Esophagus squamous epithelium (tissue), 5 donors: ENCODE measurements at places on chromosomes 12 and 14.
A peak's percentile ranks its signal among the peaks of the same experiment; 100 is the strongest.

- no peak for DNase-seq
Measured at GRCh38 chr12:52630008-52630500, 11.7 kb upstream of the KRT73 start.

DNA sequence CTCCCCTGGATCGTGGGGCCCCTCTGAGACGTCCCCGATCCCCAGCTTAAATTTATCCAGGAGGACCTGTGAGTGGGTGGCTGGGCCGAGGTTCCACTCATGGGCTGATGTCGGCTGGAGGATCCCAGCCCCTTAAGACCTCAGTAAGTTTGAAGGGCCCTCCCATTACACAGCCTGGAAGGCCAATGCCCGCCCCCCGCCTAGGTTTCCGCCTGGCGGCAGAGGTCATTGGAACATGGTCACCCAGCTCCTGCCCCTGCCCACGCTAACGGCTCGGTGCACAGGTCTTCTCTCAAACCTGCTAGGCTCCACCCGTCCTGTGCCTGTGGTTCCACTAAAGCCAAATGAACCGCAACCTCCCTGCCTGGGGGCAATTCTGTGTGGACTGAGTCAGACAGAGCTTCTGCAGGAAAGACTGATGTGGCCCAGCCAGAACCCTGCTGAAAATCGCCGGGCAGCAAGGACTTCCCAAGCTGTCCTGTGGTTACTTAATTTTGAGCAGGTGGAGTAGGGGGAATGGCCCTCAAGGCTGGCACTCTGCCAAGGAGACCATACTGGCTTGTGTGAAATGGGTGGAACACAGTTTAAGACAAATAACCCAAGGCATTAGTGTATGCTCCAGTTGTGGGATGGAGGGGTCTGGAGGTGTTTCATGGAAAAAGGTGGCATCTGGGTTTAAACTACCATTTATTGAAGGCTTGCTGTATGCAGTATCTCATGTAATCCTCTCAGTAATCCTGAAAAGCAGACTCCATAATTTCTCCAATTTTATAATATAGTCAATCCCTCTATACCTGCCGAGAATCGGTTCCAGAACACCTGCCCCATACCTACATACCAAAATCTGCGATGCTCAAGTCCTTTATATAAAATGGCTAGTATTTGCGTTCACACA is 903 bp upstream of the NT5DC3 start:
- DNase-seq: no peak

GRCh38 chr12:6361834-6362233 is 13.5 kb downstream of the SCNN1A start:
- DNase-seq: no peak

- no peak for DNase-seq
Measured at GRCh38 chr12:101566318-101566717, 28.5 kb upstream of the MYBPC1 start.

DNA sequence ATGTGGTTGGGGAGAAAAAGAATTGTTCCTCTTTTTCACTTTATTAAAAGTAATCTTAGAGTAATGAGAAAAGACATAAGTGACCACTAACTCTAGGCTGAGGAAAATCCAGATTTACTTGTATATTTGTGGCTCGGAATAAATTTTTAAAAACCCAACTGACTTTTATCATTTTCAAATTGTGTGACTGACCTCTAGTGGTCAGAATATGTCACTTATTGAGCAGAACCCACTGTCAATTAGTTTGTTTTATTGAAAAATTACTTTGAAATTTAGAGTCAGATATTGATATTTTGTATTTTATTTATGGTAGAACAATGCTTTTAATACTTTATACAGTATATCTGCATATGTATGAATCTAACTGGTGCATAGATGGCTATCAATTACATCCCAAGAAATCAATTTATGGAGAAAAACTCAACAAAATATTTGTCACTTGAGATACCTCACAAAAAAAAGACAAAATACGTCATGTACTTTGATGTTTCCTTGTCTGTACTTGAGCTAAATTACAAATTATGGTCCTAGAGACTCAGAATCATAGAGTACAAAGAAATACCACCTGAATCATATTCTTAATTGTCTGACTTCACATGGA is 229.4 kb downstream of the CNTN1 start:
- no peak for DNase-seq

- no peak for DNase-seq
Measured at GRCh38 chr12:90174198-90174510, 465.5 kb upstream of the ATP2B1 start.

DNA sequence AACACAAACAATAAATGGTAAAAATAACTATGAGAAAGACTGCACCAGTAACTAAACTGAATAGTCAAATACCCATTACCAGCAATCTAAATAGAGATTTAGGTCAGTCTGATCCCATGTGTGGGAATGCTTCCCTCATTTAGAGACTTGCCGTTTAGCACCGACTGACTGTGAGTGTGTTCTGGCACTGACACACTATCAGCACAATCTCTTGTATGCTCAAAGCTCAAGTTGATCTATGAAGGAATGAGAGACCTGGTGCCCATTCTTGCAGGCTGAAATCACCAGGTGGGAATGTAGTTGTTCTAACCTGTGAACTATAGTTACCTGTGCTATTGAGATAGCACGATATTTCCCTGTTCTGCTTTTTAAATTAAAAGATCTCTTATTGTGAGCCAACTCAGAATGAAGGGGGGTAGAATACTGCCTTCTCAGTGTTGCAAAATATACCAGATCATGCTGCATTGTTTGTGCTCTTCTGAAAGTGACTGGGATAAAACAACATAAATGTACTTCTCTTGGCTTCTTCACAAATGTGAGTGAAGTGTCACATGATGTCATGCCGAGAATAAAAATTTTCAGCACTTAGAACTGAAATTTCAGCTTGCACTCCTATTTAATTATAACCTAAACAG is 99.6 kb downstream of the LIN7A start:
- no peak for DNase-seq

DNA sequence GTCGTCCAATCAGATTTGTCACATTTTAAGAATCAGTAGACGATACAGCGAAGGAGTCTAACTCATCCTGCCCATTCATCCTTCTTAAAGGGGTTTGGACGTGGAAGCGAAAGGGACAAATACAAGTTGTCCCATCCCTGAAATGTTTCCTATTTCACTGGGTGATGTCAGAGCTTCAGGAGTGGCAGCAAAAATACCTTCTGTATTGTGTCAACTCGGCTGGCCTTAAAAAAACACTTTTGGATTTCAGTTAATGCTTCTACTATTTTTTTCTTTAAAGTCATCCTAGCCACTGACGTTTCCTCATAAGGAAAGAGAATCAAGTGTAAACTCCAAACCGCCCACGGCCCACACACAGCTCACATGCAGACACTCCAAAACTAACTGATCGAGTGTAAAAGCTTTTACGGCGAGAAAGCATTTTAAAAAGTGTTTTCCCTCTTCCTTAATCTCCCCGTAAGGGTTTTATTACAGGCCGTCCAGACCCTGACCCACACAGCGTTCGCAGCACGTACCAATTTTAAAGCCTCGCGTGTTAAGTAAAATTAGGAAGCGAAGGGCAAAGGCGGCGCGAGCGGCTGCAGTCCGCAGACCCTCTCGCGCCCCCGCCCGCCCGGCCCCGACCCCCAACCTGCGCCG is 593 bp downstream of the CFL2 start:
- DNase-seq: no peak

GRCh38 chr14:31952573-31952972 is 124.5 kb upstream of the ARHGAP5 start:
- no peak for DNase-seq

DNA sequence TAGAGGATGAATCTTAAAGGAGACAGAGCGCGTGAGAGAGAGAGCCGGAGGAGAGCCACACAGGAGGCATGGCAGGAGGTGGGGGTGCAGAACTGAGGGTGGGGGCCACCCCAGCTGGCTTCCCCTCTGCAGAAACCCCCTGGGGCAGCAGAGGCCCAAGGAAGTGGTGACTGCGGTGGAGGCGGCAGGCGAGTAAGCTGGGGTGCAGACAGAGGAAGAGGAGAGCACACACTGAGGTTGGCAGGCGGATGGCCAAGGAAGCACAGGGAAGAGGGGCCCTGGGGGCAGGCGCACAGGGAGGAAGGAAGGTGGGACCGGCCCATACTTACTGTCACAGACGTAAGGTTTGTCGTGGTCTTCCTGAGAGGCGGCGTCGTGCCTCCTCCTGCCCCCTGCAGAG is 179.8 kb downstream of the DPF3 start:
- no peak for DNase-seq

DNA sequence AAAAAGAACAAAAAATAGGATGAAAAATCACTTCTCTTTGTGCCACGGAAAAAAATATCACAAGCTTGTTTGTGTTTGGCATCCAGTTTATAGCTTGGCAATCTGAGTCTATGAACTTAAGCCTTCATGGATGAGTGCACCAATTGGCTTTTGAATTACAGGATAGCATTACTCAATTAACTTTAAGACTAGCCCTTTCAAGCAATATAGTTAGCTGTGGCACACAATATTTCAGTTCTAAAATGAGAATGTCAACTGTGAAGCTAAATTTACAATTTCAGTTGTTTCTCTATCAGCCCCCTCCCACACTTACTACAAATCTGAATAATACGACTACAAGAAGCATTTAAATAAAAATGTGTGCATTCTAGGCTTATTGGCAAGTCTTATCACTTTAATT is 8.3 kb downstream of the RERG start:
- no peak for DNase-seq

DNA sequence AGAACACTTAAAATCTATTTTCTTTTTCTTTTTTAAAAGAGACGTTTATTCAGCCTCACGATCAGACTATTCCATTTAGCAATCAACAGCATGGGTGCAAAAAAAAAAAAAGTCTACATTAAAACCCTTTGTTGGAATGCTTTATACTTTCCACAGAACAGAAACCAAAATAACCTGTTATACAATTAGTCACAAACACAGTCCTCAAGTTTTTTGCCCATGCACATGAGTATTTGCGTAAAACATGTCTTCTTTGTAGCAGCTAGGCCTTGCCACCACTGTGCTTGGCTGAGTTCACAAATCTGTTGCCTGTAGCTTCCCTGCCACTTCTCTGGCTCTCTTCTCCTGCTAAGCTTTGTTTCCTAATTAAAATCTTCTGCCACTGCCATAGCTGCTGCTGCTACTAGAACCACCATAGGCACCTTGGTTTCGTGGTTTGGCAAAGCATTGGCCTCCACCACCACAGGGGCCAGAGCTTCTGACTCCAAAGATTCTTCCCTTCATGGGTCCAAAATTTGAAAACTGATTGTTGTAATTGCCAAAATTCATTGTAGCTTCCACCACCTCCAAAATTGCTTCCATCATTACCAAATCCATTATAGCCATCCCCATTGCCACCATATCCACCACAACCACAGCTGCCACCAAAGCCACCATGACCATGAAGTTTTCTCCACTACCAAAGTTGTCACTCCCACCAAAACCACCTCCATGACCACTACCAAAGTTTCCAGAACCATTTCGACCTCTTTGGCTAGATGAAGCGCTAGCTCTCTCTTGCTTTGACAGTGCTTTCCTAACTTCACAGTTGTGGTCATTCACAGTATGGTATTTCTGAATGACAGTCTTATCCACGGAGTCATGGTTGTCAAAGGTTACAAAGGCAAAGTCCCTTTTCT is 38.1 kb downstream of the KLRG1 start:
- no peak for DNase-seq

- no peak for DNase-seq
Measured at GRCh38 chr14:56199982-56200577, 81.9 kb downstream of the PELI2 start.

- no peak for DNase-seq
Measured at GRCh38 chr12:27096420-27096819, 14.0 kb upstream of the C12orf71 start.

DNA sequence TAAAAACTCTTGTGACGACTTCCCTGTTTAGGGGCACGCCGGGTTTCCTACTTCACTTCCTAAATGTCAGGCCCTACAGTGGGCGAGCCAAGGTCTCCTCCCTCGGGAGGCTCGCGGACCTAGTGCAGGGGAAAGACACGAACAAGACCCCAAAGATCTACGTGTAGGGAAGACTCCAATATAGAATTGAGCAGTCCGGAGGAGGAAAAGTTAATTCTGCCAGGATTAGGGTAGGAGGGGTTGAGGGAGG is 564 bp downstream of the ATXN3 start:
- DNase-seq: peak; percentile 8

- DNase-seq: no peak
Measured at GRCh38 chr14:70005281-70005805, 126.1 kb downstream of the SMOC1 start.
